ENCODE measurements at places on chromosomes 6 and 20.

DNA sequence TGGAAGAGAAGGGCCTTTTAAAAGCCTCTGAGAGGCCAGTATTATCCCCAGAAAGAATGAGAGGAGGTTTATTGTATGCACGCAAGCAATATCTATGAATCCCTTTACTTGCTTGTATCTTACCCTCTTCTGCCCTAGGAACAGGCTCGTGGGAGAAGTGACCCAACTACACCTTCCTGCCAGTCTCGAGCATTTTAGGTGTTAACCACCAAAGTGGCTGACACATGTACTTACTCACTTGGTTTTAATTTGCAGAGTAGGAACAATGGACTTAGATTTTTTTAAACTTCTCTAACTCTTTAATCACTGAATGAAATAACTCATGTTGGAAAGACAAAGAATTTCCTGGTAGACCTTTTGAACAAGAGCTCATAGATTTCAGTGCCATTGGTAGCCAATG lies 296.9 kb downstream of the PLCB1 start:
- DNase-seq: no peak

DNA sequence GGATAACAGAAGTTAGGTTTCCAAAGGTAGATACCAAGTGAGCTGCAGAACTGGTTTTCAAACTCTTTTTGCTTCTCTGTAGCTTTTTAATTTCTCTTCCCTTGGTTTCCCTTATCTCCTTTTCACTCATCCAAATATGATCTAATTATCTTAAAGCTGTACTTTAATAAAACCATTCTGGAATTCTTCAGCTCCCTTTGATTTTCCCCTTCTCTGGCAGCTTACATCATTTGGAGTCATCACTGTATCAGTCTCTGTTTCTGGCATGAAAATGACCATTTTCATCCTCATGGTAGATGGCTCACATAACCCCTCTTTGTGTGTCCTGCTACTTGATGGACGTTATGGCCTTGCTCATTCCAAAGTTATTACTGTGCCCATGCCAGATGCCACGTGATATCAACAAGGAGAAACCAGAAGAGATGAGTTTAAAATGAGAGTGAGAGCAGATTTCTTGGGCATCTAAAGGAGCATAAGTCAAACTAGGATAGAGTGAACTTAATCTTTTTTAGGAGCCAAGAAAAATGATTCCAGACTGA lies 620.2 kb downstream of the QKI start:
- DNase-seq: no peak

DNA sequence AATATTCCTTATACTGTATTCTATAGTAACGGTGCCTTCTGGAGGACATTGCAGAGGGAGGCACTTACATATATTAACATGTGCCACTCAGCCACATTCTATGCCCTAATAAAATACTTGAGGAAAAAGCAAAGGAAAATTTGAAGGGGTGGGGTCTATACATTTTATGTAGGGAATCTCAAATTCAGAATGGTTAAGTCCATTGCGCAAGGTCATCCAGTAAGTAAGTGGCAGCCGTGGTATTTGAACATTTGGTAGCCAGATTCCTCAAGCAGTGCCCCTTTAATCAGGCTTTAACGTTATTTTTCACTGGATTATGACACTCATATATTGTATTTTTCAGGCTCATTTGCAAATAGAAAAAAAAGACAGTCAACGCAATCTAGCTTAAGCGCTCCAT lies 738.3 kb downstream of the DOK5 start:
- no peak for DNase-seq

- no peak for DNase-seq
These were observed 3.7 kb upstream of the NEDD9 start for GRCh38 chr6:11236076-11236750.

GRCh38 chr20:33450867-33451266 lies 7.3 kb upstream of the SNTA1 start:
- no peak for DNase-seq

DNA sequence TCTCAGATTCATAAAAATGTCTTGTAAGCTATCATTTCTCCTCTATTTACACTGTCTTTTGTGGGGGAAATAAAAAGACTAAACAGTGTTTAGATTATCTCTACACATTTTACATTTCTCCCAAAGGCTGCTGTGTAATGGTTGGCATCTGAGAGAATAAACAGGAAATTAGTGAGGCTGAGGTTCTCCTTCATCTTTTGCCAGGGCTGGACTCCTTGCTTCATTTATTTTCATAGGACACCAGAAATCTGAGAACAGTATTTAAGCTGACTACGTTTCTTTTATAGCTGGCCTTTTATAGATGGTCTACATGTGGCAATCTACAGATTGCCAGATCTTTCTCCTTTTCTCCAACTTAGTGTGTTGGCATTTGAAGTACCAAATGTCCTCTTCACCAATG lies 41.5 kb downstream of the PLCB4 start:
- peak; percentile 58 for DNase-seq

DNA sequence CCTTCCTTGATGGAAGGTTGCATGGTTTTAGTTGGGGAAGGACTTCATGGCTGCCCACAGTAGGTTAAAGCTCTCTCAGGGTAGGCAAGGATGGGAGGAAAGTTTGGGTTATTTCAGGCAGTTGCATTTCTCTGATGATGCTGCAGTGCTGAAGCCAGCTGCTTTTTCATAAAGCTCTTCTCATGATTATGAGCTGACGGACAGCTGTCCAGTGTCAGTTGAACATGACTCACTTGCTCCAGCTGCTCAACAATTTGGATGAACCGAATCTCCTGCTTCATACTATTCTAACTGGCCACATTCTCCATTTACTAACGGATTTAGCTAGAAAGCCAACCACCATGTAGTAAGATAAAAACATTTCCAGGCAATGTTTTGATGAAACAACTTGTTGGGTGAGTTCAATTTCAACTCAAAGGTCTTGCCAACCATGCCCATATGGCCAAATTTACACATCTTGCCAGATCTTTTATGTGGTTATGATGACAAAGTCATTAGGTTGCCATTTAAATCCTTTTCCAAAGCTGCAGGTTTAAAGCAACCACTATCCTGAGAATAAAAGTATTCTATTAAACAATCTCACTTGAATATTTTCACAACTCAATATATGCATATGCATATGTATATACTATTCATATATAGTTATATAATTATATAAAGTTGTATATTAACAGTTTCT lies 125.9 kb downstream of the HS3ST5 start:
- DNase-seq: no peak

DNA sequence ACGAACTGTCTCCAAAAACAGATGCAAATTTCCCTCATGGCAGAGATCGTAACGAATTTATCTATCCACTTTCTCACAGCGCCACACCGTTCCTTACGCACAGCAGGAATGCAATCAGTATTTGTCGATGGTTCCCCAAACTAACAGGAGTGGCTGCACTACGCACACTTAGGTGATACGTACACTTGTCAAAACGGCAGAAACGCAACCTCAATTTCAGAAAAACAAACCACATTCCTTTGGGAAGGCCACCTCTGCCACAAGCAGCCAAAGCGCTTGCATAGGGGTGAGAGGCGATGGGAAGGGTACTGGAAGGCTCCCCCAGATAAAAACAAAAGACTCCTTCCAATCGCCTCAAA lies 638 bp downstream of the MDN1 start:
- peak; percentile 72 for DNase-seq

DNA sequence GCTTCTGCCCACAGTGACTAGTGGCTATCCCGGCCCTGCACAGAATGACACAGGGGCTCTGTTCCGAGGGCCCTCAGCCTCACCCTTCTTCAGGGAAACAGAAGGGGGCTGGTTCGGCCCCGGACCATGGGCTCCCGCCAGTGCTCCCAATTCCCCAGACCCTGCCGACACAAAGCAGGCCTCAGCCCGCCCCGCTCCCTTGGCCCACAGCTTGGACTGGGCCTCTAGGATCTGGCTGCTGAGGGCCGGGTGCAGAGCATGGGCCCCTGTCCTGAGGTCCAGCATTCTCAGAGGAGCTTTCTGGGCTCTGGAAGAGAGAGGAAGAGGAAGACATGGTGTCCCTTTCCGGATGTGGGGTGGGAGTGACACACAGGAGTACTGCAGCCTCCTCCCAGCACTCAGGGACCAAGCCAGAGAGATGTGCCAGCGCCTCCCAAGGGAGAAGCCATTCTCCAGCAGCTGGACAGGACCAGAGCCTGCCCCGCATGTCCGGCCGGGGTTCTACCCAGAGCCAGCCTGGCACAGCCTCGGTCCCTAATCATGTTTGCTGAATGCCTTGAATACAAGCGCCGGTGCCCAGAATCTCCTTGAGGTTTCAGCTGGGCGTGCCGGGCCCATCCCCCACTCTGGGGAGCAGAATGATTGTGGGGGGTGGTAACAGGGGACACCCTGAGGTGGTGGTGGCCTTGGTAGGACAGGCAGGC lies 23.9 kb downstream of the C20orf203 start:
- peak; percentile 16 for DNase-seq

- DNase-seq: no peak
These were observed 39.7 kb downstream of the TAF4 start for GRCh38 chr20:62025832-62026563.

DNA sequence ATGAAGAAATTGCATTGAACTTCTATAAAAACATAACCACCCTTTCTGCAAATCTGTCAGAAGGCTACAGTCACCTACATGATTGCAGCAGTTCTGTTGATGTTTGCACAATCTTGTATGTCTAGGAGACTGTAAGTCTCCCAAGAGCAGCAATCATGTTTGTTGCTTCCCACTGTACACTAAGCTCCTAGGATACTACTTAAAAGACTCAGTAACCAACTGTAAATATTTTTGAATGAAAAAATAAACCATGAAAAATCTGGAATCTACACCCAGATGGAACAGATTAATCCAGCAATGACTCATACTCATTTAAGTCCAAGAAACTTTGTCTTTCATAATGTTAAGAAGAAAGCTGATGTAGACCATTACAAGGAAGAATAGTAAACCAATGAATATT lies 168.5 kb upstream of the ATXN1 start:
- no peak for DNase-seq

- DNase-seq: no peak
These were observed 42.2 kb upstream of the DSE start for GRCh38 chr6:116328528-116328903.

DNA sequence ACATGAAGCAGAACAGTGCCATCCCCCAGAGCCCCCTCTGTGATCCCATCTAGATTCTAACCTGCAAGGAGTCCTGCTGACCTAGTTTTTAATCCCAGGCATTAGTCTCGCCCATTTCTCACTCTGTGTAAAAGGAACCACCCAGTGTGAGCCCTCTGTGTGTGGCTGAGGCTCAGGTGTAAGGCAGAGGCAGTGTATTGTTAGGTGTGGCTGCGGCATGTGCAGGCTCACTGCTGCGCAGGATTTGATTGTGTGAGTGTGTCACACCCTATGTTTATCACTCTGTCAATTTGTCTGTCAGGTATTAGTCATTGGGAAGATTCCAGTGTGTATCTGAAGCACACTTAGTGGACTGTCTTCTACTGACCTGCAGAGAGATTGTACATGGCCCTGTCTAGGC lies 13.7 kb upstream of the CST8 start:
- peak; percentile 62 for DNase-seq

GRCh38 chr6:137861550-137862337 lies 5.3 kb upstream of the TNFAIP3 start:
- no peak for DNase-seq

GRCh38 chr6:30480536-30481156 lies 8.7 kb upstream of the HLA-E start:
- no peak for DNase-seq

DNA sequence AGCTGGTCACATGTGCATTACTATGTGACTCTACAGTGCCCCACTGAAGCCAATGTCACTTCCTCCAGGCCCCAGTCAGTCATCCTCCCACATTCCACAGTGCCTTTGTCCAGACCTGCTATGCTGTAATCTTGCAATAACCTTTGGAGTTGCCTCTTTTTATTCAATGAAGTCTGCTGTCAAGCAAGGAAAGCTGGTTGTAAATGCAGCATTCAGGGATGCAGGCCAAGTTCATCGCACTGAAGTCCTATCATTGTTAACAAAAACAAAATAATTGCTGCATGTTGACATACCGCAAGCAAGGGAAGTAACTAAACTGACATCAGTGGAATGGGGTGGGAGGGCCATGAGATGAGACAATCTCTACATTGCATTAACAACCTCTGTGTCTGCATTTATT lies 131.2 kb upstream of the CDYL start:
- peak; percentile 37 for DNase-seq

GRCh38 chr20:8133310-8133768 lies 1.3 kb downstream of the PLCB1 start:
- peak; percentile 45 for DNase-seq

DNA sequence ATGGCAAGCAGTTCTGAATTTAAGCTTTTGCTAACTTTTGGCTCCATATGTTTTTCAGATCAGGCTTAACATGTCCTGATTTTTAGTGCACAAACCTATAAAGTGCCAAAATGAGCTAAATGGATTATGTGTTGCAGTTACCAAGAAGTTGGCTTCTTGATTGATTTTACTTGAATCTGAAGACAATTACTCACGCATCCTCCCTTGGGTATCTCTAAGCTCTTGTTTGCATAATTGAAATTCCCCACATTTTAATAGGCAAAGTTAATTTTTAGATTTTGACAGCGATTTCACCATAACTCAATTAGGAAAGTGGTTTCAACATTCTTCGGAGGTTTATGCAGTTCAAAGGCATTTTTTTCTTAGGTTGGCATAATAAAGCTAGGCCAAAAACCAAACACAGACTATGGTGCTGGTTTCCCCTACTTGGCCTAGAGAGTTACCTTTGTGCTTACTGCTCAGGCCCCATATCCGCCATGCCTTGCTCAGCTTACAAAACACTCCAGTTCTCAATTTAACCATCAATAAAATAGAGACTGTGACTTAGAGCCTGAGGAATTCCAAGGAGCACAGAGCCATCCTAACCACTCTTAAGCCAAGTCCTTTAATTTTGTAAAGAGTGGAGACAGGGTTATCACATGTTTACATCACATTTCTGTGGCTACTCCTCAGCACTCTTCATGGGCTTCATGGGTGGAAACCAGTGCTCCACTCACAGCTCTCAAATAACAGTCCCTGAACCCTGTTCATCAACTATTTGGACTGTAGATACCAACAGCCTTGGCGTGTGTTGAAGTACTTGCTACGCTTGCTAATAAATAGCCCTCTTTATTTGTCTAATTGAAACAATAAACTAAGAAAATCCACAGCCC lies 32.1 kb downstream of the LAMA4 start:
- DNase-seq: no peak

GRCh38 chr20:59802018-59802417 lies 131.4 kb downstream of the SYCP2 start:
- no peak for DNase-seq

- no peak for DNase-seq
These were observed 3.3 kb downstream of the KCNK5 start for GRCh38 chr6:39225946-39226437.

DNA sequence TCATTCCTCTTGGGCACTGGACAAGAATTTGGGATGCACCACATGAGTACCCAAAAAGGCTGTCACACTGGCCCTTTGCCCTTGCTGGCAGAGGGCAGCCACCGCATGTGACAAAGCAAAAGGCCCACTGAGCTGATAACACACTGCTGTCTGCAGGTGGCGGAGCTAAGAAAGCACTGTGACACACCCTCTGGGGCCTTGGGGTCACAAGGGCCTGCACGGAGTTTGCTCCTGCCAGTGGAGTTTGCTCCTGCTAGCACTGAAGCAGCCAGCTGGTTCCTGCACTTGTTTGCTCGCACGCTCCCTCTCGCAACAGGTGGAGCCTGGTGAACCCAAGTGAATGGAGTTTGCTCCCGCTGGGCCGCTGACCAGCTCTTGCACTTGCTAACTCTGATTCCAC lies 132.6 kb downstream of the LCA5 start:
- no peak for DNase-seq

All from NCI-H69 (cell line).